GM12891 (cell line): ENCODE measurements at places on chromosomes 16 and 17.

DNA sequence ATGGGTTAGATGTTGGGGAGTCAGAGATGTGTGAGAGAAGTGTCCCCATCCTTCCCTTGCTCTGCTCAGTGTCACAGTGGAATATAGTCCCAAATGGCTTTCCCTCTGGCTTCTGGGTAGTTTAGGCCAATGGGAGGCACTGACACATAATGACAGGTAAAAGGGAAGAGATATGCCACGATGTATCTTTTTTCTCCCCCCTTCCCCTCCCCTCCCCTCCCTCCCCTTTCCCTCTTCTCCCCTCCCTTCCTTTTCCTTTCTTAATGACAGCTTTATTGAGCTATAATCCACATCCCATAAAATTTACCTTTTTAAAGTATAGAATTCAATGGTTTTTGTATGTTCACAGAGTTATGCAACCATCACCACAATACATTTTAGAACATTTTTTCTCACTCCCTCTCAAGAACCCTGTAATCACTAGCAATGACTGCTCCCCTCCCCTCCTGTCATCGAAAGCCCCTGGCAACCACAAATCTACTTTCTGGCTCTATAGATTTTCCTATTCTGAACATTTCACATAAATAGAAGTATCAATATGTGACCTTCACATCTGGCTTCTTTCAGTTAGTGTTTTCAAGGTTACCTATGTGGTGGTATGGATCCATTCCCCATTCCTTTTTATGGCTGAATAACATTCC is 617 bp upstream of the CCR7 start:
- no peak for DNase-seq

- no peak for DNase-seq
These were observed 2.4 kb downstream of the MBTD1 start for GRCh38 chr17:51257150-51258081.

GRCh38 chr17:4728124-4728523 is 3.1 kb upstream of the MED11 start:
- no peak for DNase-seq

- no peak for DNase-seq
These were observed 17.0 kb downstream of the ITGA3 start for GRCh38 chr17:50072925-50073324.

GRCh38 chr16:53664724-53665345 is 38.8 kb downstream of the RPGRIP1L start:
- DNase-seq, result no peak

- DNase-seq, result no peak
These were observed 147.8 kb upstream of the CA10 start for GRCh38 chr17:52306314-52306713.

GRCh38 chr16:64445245-64445644 is 676.6 kb downstream of the CDH11 start:
- DNase-seq, result no peak

DNA sequence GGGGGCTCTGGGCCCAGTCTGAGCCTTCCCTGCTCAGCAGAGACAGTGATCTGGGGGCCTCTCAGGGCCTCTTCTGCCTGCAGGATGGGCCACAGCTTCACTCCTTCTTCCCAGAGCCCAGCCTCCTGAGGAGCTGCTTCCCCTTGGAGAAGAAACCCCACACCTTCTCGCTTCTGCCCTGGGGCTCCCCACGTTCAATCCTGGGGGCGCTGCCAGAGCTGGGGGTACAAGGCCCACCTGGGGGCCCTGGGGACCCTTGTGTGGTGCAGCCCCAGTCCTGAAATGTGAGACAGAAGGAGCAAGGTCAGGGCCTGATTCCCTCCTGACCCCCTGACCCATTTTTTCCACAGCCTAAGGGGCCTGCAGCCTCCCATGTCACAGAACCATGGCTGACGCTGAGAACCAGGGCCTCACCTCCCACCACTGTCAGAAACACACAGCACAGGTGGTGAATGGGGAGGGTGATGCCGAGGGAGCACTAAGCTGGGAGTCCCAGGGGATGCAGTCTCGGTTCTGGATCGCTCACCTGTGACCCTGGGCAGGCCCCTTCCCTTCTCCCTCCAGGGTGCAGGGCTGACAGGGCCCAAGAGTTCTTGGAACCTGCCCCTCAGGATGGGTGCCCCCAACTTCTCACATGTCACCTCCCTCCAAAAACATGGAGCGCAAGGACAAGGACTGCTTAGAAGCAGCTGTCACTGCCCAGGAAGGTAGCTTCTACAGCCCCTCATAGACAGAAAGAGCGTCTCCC is 21.6 kb upstream of the MPO start:
- no peak for DNase-seq

DNA sequence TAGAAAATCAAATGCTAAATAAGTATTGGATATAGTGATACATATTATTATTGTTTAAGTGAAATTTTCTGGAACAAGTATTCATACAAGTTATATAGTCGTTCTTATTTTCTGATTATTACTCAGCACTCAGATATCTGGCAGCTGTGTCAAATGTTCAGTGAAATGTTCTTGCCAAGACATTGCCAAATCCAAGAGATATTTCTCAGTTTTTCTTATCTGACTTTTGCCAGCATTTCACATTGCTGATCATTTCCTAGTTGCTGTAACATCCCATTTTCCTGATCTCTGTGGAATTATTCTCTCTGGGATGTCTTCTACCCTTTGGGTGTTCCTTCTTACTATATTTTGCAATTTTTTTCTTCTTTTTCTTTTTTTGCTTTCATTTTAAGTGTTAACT is 262.3 kb downstream of the KIF2B start:
- no peak for DNase-seq

DNA sequence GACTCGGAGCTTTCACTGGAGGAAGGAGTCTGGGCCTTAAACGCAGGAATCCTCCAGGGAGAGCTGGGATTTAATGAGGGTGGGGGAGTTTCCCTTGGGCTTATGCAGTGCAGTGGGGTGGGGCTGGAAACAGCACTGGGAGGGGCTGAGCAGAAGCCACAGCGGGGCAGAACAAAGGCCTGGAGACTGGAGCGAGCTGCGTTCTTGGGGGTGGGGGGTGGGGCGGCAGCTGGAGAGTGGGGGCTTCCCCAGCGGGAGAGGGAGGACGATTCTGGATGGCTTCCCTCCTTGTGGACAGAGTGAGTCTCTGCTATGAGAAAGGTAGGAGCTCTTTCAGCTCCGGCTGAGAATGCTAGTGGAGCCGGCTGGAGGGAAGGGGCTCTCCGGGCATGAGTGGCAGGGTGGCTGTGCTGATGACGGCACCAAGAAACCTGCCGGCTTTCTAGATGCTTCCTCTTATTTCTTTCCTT is 406.0 kb downstream of the SEC14L1 start:
- DNase-seq, result no peak

GRCh38 chr16:85601730-85602401 is 11.3 kb upstream of the GSE1 start:
- DNase-seq, result no peak

DNA sequence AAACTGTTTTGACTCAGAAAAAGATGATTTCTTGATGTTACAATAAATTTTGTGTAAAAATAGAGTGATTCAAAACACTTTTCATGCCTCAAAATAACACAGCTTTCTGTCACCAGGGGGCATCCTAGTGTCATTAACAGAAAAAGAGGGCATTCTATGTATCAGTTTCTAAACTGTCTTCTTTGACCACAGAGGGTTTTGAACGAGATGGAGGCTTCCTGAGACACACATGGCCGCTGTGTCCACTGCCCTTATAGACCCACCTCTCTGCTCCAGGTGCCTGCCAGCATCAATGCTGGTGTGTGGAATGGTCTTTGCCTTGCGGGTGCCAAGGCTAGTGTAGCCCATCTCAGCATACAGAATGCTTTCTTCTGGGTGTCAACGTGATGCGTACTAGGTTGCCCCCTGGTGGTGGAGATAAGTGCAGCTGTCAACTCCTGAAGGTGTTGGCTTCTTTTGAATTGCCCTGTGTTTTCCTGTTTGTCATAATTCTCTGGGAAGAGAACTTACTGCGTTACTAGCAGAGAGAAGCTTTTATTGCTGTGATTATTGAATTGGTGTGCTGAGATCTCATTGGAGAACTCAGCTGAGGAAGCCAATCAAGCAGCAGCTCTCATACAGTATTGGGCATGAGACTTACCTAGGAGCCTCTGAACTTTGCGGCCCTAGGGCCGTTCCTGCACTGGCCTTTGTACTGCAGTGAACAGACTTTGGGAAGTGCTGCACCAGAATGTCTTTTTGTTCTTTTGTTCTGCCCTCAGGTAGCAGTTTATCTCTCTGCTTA is 38.6 kb downstream of the USP10 start:
- DNase-seq, result peak; percentile 45

GRCh38 chr17:37065486-37066321 is 117.0 kb downstream of the AATF start:
- no peak for DNase-seq

- no peak for DNase-seq
These were observed 30.2 kb downstream of the TRIM25 start for GRCh38 chr17:56883616-56884015.
